ENCODE measurements at places on chromosomes 5 and 9.
A peak's percentile ranks its signal among the peaks of the same experiment; 100 is the strongest.

GRCh38 chr9:91159664-91160121 is 202.0 kb downstream of the AUH start:
- DNase-seq, result no peak

GRCh38 chr9:97767891-97768290 is 70.8 kb upstream of the XPA start:
- no peak for DNase-seq

GRCh38 chr5:113612060-113612496 is 98.6 kb downstream of the YTHDC2 start:
- DNase-seq, result peak; percentile 23

DNA sequence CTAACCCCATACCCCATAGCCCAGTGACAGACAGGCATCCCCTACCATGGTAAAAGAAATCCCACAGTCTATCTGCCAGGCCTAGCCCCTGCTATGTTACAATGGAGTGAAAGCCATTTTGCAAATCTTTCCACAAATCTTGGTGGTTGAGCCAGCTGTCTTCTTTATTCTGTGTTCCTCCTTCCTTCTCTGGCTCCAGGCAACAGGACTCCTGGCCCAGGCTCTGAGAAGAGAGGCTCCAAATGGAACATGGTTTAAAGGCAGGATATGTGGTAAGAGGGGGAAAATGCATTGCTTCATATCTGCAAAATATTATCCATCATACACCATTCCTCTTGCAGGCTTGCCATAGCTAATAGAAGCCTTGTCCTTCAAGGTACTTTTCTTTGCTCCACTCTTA is 25.2 kb downstream of the FGF1 start:
- no peak for DNase-seq

- no peak for DNase-seq
Measured at GRCh38 chr5:59600998-59601397, 292.5 kb downstream of the PDE4D start.

DNA sequence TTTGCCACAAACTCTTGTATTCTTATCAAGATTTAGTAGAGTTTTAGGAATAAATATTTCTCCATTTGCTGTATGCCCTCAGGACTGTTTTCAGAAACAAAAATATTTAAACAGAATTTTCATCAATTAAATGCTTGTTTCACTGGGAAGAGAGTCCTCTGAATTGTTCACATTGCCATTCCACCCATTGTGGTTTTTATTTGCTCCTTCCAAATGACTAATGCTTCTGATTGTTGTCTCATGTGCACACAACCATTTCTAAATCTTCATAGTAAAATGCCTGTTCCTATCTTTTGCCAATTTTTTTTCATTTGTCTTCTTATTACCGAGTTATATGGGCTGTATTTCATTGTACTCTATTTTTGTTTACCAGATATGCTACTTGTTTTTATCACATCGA is 10.6 kb downstream of the MARCOL start:
- peak; percentile 20 for DNase-seq

DNA sequence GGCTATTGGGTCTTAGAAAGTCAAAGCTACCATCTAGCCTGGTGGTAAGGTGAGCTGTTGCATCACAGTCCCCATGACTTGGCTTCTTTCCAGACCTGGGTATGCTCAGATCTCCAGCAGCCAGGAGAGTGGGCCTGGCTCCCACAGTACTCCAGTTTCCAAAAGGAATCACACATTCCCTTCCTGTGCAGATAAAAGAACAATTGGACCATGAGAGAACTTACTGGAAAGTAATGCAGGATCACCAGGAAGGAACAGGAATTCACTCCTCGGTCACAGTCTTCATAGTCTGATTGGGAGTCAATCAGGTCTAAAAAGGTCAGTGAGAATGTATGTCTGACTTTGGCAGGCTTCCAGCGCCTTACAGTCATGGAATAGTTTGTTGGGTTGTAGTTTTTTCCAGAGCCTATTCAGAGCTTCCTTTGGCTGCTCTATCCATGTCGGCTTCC is 47.8 kb upstream of the CD180 start:
- DNase-seq, result no peak

- DNase-seq, result no peak
Measured at GRCh38 chr5:158951436-158952247, 148.1 kb downstream of the EBF1 start.

GRCh38 chr9:115952430-115953292 is 200.9 kb upstream of the PAPPA start:
- no peak for DNase-seq

DNA sequence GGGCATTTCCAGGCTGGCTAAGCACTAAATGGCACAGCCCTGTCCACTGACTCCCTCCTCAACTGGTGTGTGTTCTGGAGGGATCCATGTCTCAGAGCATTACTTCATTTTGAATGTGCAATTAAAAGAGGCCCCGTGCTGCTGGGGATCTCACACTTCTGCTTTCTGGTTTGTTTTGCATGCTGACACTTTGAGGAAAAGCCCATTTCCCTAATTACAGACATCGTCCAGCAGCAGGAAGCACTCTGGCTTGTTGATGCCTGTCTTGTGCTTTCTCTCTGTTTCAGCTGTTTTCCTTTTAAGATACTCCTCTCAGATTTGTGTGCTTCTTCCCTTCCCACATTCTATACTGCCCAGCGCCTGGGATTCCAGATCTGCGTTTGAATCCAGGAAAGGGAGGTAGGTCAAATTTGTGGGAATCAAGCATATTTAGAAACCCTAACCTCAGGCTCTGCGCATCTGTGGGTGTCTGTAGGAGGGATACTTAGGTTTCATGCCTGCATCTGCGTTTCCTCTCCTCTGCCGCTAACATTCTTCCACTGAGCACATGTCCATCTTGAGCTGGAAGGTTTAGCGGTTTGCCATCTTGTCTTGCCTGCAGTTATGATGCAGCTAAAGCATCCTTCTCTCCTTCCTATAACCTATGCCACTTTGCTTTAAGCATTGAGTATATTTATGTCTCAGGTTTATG is 25.7 kb downstream of the SYK start:
- DNase-seq, result no peak

DNA sequence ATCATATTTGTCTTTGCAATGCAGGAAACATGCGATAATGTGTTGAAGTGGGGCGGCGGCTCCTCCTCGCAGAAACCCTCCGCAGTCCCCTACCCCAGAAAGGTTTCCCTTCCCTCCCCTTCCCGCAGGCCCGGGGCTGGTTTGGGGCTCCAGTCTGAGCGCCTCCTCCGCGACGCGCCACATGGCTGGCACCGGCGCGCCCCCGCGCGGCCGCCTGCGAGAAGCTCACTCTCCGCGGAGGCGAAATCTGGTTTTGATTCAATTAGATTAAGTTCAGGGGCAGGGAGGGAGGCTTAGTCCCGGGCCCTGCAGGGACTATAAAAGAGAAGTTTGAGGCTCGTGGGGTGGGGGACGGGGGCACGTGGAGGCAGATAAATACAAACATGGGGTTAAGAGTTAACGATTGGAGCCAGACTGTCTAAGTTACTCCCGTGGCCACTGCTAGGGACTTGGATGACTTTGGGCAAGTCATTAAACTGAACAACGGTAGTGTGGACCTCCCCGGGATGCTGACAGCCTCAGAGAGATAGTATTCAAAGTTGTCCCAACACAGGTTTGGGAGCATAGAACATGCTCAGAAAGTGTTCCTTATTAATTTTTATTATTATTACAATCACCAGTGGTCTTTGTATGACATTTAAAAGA is 69.4 kb downstream of the MSX2 start:
- DNase-seq, result peak; percentile 39

- DNase-seq, result no peak
Measured at GRCh38 chr9:128148509-128149000, 698 bp upstream of the LCN2 start.
